Left forelimb (tissue), 1 donor: ENCODE measurements at places on chromosomes 11 and 22.
A peak's percentile ranks its signal among the peaks of the same experiment; 100 is the strongest.

GRCh38 chr11:45513821-45514340, 151.5 kb downstream of the CHST1 start:
- DNase-seq = peak; percentile 30

- no peak for DNase-seq
Measured at GRCh38 chr11:115684699-115685098, 180.5 kb upstream of the CADM1 start.

- DNase-seq = no peak
Measured at GRCh38 chr22:33909911-33910310, 10.4 kb downstream of the LARGE1 start.

- DNase-seq = peak; percentile 66
Measured at GRCh38 chr11:117833401-117833891, 8.9 kb upstream of the FXYD2 start.

- DNase-seq = no peak
Measured at GRCh38 chr11:44116234-44116830, 20.9 kb downstream of the EXT2 start.

- DNase-seq = no peak
Measured at GRCh38 chr11:46352063-46352841, 5.0 kb downstream of the DGKZ start.

DNA sequence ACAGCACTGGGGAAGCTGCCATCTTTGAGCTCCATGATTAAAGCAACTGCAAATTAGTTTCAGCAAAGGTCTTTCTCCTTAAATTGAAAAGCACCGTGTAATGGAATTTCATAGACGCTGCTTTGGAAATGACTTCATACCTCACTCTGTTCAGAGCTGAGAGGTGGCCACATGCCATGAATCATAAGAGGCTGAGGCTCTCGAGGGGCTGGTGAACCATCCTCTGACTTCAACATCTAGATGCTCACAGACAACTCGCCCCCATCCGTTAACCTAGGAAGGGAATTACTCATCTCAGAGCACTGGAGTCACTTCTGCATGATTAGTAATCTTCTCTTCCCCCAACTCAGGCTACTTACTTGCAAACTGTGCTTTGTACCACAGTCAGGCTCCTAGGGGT, 122.3 kb downstream of the RCN1 start:
- no peak for DNase-seq

- no peak for DNase-seq
Measured at GRCh38 chr11:111586388-111586831, 15.8 kb upstream of the SIK2 start.

DNA sequence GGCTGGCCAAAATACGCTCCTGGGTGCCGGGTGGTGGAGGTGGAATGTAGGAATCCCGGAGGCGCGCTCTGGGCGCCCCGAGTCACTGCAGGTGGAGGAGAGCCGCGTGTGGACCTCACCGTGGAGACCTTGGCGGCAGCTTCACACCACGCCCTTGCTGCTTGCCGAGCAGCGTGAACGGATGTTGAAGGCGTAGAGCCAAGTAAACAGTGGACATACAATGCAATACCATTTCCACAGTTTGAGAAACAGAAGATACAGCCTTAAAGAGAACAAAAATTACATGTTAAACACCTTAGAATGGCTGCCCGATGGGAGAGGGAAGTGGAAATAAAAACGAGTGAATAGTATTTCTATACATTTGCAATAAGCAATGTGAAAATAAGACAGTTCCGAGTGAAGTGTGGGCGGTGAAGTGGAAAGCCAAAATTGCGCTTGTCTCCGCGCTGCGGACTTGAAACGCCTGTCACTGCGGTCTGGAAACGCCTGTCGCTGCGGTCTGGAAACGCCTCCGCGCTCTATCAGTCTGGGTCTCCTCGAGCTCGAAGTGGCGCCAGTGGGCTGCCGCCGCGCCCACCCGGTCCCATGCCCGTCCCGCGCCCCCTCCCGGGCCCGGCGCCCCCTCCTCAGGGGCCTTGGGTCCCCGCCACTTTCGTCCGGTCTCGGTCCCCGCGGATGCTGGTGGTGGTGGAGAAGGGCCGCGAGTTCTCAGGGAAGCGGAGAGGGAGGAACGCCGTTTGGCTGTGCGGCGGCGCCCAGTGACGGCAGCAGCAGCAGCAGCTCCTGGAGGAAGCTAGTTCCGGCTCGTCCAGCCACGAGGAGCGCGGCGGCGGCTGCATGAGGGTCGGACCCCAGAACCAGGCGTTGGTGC, 1.6 kb downstream of the NCR3LG1 start:
- peak; percentile 88 for DNase-seq

GRCh38 chr11:23555085-23555484, 694.8 kb upstream of the CCDC179 start:
- DNase-seq = no peak

- DNase-seq = peak; percentile 71
Measured at GRCh38 chr11:122808478-122808869, 29.8 kb upstream of the CRTAM start.

DNA sequence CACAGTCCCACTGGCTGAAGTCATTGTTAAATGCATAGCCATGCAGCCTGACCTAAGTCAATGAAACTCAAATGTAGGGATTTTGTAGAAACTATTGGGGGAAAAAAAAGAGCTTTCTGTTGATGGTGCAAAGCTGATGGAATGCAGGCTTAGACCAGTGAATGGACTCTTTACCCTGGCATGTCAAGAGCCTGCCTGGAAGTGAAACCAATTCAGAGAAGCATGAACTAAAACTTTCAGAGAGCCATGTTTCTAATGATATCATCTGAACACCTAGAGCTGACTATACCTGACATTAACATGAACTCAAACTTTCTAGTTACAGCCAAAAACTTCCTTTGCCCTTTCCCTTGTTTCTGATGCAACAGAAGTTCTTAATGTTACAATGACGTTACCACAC, 89.0 kb downstream of the APIP start:
- DNase-seq = no peak

GRCh38 chr11:91926965-91927364, 297.7 kb upstream of the FAT3 start:
- no peak for DNase-seq

- no peak for DNase-seq
Measured at GRCh38 chr11:43574949-43575912, 105.3 kb upstream of the HSD17B12 start.

GRCh38 chr11:84833488-84834088, 793.6 kb downstream of the DLG2 start:
- no peak for DNase-seq

- peak; percentile 89 for DNase-seq
Measured at GRCh38 chr22:44729391-44730021, 22.9 kb upstream of the ARHGAP8 start.

DNA sequence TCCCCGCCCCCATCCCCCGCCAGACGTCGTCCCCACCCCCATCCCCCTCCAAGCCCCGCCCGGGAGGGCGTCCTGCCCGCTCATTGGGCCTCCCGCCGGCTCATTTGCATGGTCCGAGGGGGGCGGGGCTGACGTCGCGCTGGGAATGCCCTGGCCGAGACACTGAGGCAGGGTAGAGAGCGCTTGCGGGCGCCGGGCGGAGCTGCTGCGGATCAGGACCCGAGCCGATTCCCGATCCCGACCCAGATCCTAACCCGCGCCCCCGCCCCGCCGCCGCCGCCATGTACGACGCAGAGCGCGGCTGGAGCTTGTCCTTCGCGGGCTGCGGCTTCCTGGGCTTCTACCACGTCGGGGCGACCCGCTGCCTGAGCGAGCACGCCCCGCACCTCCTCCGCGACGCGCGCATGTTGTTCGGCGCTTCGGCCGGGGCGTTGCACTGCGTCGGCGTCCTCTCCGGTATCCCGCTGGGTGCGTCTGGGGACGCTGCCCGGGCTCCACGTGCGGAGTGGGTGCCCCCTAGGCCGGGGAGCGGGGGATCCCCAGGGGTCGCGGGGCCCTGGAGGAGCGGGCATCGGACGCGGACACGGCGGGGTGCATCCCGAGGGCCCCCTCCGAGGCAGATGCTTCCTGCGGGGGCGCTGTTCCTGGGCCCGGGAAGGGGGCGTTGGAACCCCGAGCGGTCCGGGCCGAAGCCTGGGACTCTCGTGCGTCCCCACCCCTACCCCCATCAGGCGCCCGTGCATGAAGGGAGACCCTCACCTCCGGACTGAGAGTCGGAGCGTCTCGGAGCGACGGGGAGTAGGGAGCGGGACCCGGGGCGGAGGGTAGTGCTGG, at the start of gene PNPLA3:
Gene PNPLA3 (plus strand): TSS at position 175 of the 834 bp plus-strand sequence. CDS start 107 bp downstream, at position 282.
- peak; percentile 97 for DNase-seq

DNA sequence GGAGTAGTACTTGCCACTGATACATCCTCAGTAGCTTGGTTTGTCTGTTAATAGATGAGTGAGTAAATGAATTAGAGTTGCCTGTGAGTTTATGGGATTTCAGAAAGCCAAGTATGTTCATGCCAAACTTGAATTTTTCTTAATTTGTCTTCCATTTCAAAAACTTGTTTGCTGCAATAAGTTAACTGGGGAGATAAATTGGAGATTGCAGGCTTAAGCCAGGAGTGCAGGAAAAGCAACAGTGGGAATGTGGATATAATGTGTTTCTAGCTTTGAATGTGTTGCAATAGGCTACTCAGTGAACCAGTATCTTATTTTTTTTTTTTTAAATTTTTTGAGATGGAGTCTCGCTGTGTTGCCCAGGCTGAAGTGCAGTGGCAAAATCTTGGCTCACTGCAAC, 8.2 kb downstream of the OSBP2 start:
- no peak for DNase-seq

GRCh38 chr22:47067911-47068625, 305.6 kb downstream of the TBC1D22A start:
- peak; percentile 37 for DNase-seq

DNA sequence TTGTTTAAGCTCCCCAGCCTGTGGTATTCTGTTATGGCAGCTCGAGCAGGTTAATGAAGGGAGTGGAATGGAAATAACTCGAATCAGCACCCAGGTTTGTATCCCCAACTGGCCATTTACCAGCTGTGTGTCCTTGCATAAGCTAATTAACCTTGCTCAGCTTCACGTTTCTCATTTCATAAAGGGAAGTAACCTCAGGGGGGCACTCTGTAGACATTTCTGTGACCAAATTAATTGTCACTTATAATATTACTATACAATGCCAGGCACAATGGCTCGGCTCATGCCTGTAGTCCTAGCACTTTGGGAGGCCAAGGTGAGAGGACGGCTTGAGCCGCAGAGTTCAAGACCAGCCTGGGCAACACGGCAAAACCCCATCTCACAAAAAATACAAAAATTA, 13.8 kb downstream of the ADA2 start:
- no peak for DNase-seq

DNA sequence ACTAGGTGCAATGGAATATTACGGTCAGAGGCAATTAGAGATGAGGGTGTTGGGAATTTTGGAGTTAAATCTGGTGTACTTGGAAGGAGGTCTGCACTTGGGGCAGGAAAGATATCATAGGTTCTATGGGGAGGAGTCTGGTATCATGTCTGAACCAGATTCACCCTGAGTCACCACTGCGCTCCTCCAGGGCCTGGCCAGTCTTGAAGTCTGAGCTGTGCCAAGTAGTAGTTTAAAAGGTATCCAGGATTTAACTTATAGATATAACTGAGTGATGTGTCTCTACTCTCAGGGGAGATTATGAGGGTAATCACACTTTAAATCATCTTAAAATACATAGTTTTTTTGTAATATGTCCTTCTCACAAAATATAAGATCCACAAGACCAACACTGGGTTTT, 6.6 kb downstream of the CNGA4 start:
- DNase-seq = no peak

DNA sequence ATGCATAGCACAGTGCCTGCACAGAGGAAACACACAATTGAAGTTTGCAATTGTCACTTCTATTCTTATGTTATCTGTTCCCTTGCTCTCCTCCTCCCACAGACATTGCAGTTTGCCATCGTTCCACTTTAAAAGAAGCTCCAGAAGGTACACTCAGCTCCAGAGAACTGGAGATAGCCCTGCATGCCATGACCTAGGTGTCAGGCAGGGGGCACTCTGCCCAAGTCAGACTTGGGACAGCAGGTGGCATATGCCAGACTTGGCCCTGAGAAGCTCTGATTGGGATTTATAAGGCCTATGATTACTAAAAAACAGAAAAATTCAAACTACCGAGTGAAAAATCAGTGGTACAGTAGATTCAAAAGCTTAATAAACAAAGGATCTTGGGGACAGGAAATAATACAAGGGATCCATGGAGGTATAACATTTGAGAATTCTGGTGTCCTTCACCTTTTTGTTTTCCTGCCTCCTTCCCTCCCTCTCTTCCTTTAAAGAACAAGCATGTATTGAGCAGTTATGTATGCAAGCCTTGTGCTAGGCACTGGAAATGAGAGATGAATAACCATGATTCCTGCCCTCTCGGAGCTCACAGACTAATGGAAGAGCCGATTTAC, 40.0 kb downstream of the TENM4 start:
- DNase-seq = no peak

GRCh38 chr11:118211006-118211405, 13.8 kb downstream of the JAML start:
- no peak for DNase-seq

- no peak for DNase-seq
Measured at GRCh38 chr11:82995754-82996398, 75.8 kb downstream of the RAB30 start.

DNA sequence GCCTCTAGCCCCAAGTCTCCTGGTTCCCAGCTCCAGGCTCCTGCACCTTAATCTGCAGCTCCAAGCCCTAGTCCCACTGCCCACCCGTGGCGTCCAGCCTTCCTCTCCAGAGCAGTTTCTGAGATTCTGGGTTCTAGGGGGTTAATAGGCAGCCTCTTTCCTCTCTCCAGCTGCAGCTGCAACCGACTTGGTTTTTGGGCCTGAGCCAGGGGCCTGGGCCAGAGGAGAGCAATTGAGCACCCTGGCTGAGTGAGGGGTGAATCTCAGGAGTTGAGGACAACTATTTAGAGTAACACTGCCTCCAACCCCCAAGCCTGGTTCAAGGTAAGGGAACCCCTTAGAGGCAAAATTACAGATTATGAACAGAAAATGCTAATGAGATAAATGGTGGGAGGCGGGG, 9.0 kb upstream of the CHRM1 start:
- peak; percentile 74 for DNase-seq

DNA sequence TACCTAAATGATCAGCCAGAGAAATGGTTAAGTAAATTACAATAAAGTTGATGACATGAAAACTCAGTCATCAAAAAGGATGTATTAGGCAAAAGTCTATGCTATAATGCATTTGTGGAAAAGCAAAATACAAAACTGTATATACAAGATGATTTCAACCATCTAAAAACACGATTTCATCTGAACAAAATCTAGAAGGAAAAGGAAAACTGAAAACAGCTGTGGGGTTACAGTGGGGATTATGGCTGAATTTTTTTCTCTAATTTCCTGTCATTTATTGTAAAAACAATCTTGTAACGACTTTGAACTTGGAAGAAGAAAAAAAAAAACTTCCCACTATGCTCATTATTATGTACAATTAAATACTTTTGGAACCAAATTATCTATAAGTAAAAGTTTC, 30.3 kb downstream of the CHEK2 start:
- no peak for DNase-seq

- DNase-seq = no peak
Measured at GRCh38 chr11:133943950-133944698, 12.6 kb downstream of the IGSF9B start.
